ENCODE measurements at places on chromosomes 6 and 20.
A peak's percentile ranks its signal among the peaks of the same experiment; 100 is the strongest.

DNA sequence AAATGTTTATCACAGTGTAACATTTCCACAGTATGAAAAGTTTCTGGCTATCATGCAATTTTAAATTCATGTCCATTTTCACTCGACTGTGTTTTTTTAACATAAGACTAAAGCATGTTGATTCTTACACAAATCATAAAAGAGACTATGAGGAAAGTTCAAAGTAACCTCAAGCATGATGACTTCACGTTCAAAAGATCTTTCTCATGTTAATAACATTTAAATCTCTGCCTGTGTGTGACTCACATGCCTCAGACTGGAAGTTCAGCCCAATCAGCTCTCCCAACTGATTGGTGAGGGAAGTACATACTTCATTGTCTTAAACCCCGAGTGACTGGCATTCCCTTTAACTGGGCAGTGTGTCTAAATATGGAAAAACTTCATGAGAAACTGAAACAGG, 37.4 kb downstream of the ATXN1 start:
- DNase-seq: peak; percentile 99

DNA sequence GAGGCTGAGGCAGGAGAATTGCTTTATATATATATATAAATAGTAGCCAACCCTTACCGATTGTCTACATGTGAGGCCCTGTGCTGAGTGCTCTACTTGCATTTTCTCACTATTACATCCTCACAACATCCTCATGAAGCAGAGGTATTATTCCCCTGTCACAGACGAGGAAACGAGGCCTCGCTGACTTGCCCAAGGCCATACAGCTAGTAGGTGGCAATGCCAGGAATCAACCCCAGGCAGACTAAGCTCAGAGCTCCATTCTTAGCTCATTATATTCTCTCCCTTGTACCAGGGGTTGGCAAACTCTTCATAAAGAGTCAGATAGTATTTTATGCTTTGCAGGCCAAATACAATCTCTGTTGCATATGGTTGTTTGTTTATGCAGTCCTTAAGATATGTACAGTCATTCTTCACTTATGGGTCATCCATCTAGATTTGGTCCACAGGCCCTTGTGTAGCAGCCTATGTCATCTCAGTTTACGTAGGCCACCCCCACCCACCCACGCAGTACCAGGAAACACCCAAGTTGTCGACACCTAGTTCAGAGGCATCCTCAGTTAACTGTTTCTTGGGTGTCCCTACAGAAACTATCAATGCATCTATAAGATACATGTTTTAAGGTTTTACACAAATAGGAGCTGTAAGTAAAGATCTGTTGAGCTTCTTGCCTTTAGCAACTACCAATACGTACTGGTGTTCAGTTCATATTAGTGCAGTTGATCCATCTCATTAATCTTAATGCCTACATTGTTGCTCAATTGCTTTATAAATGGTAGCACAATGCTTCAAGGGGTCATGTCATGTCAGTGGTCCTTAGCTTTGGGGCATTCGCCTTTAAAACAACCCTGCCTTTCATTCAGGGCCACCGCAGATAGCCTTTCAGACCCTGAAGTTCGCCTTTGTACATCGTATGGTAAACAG, 3.0 kb downstream of the CASS4 start:
- DNase-seq: no peak

DNA sequence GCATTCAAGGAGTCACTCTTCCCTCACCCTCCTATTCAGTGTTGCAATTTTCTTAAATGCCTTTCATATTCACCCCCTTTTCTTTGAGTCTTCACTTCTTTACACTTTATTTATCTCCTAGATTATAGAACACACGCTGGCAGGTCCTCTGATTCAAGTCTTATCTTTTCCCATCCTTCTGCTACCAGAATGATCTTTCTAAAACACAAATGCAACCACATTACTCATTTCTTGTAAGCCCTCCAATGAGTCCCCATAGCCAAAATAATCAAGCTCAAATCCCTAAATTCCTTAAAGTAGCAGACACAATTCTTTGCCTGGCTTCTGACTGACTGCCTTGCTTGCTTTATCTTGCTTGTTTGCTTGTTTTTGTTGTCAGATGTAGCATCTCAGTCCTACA, 920.0 kb downstream of the TFAP2A start:
- DNase-seq: peak; percentile 39

DNA sequence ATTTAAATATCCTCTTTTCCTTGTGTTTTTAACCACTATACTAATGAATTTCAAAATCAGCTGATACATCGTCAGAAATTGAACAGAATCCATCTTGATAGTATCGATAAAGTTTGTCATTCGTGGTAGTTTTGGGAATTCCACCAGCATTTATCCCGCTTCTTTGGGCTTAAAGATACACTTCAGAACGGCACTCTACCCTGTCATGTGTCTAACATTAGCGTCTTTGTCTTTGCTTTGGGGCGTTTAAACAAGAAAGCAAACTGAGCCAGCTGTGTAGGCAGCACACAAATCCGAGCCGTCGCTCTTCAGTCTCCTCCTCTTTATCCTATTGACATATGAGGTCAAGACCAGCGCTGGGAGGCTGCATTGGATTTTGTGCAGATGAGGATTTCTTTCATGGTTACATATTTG, 27.5 kb upstream of the NHSL1 start:
- no peak for DNase-seq

- DNase-seq: no peak
These were observed 37.7 kb downstream of the INSM1 start for GRCh38 chr20:20405623-20406022.

DNA sequence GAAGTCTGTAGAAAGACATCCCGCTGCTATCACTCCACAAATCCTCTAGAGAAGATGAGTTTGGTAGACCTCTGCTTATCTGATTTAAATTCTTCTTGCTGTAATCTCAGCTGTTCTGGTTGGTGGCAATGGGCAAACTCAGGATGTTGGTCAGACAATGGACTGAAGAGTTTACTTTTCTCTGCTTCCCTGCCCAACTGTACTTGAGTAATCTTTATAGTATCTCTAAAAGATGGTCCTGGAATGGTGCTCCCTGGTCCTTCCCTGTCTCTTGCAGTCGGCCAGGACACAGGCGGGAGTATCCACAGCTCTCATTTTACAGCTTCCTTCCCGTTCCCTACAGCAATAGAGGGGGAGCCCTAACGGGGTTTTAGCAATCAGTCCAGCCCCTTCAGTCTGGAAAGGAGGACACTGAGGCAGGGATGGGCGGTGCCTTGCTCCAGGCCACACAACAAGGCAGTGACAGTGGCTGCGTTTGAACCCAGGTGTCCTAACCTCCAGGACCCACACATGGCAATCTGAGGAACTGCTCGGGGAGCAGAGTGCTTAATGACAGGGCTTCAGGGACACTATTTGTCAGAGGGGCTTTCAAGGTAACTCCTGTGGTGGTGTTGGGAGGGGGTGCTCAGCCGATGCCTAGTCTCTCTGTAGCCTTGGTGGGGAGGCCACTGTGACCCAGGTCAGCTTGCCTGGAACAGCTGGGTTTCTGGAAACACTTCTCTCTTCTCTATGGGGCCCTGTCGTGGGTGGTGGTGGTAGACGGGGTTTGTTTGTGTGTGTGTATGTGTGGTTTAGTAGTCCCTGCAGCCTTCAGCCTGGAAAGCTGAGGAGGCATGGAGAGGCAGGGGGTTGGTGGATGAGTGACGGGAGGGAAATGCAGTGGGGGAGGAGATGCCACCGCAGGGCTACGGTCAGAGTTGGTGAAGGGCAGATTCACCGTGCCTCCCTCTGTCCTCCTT, 9.5 kb upstream of the VEGFA start:
- no peak for DNase-seq

- no peak for DNase-seq
These were observed 536.9 kb downstream of the HACE1 start for GRCh38 chr6:104322841-104323240.

DNA sequence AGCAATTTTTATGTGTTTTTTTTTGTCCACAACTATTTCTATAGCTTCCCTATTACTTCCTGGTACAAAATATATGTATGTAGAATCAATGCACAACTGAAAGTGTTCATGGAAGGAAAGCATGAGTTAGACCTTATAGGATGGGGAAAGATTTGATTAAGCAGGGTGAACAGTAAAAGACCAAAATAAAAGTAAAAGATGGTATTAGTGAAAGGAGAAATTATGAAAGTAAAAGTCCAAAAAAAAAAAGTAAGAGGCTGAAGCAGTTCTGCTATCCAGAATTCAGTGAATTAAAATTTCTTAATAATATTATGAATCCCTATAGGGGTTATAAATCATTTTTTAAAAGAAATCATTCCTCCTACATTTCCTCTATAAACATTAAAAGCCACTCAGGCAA, 114.3 kb downstream of the EPHA7 start:
- DNase-seq: no peak

- DNase-seq: no peak
These were observed 16.7 kb downstream of the COL11A2 start for GRCh38 chr6:33175436-33176069.

- no peak for DNase-seq
These were observed 210.0 kb upstream of the PRDM1 start for GRCh38 chr6:105875974-105876640.

DNA sequence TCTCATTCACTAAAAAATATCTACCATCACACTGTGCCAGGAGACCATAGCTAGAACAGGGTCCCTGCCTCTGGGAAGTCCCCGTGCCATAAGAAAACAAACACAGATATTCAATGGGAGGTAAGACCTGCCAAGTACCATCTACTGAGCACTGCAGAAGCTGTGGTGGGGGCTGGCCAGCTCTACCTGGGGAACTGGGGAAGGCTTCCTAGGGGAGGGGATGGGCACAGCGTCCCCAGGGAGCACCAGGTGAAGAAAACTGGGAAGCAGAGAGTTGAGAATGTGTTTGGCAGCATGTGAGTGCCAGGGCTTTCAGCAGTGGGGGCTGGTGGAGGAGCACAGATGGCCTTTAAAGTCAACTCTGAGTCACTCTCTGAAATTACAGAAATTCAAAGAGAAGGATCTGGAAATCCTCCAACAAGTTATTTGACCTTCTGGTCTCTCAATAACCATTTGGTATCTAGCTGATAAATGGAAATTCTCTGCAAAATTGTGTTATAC, 85.2 kb downstream of the SHLD1 start:
- peak; percentile 43 for DNase-seq

GRCh38 chr6:168533414-168533813, 92.4 kb downstream of the SMOC2 start:
- no peak for DNase-seq

- DNase-seq: no peak
These were observed 102.1 kb downstream of the NRSN1 start for GRCh38 chr6:24228123-24228522.

DNA sequence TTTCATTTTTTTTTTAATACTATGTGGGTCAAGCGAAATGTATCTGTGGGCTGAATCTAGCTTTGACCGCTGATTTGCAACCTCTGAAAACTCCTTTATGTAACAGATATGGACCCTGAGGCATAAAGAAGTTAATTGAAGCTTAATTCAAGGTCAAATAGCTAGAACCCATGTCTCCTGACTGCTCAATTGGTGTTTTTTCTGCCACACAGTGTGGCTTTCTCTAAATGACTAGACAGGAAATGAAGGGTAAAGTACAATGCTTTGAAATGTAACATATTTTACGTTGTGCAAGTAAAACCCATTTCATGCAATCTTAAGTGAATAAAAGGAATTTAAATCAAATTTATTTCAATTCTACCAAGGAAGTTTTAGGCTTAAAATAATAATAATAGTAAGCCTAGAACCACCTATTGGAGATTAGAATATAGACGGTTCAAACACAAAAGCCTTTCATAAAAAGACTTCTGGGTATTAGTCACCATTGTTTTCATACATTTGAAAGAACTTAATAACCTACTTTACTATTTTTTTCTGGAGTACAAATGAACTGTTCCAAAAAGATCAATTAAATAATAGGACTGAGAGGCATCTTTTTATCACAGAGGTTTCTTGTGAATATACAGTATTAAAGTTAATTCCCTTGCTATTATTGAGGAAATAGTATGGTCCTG, 279.8 kb downstream of the EPHA7 start:
- no peak for DNase-seq

DNA sequence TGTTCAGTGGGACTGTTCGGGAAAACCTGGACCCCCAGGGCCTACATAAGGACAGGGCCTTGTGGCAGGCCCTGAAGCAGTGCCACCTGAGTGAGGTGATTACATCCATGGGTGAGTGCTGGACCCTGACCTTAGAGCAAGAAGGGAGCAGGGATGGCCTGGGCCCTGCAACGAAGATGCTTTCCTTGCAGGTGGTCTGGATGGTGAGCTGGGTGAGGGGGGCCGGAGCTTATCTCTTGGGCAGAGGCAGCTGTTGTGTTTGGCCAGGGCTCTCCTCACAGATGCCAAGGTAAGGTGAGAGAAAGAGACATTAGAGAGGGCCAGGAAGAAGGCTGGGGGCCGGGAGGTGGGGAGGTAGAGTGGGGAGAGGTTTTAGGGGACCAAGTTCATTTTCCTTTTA, 6.4 kb downstream of the DLK2 start:
- no peak for DNase-seq

DNA sequence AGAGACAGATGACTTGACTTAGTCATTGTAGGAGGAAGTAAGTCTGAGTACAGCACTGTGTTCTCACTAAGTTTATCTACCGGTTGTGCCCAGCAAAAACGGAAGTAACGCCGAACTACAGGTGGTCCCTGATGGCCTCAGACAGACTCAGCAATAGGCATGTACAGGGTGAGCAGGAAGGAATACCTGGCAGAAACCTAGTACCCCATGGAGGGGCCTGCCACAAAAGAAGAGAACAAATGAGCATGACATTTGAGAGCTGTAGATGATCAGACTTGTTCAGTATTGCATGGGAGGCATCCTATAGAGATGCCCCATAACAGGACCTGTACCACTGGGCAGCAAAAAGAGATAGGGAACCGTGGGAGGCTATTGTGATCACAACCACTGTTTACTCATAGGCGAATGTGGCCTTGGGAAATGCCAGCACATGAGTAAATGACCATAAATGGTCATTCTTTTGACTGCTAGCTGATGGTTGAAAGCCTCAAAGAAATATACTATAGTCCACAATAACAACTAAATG, 106.4 kb upstream of the TAB2 start:
- DNase-seq: no peak

GRCh38 chr6:42093582-42094329, 43.4 kb downstream of the TAF8 start:
- no peak for DNase-seq

DNA sequence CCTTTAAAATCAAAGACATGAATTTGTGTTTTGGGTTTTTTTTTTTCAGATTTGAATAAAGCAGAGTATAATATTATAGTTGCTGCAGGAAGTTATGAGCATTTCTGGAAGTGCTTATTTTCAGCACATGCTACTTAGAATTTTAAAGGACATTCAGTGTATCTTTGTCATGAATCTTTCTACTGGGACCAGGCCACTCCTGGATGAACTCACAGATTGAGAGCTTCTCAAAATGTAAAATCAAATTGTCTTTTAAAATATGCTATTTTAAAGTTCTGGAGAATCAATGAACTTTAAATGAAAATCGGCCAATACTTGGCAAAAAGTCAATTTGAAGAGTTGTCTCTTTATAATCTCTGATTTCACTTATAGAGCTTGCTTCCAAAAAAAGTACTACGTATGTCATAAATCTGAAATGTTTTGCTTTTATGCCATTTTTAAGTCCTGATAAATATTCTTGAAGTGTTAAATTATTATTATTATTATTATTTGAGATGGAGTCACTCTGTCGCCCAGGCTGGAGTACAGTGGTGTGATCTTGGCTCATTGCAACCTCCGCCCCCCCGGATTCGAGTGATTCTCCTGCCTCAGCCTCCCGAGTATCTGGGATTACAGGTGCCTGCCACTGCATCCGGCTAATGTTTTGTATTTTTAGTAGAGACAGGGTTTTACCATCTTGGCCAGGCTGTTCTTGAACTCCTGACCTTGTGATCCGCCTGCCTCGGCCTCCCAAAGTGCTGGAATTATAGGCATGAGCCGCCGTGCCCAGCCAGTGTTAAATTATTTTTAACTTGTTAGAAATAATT, 175.7 kb upstream of the AKAP12 start:
- no peak for DNase-seq

- DNase-seq: no peak
These were observed 16.2 kb upstream of the SNX9 start for GRCh38 chr6:157806856-157807215.
